ENCODE measurements at places on chromosomes 3 and 15.

GRCh38 chr15:80694611-80695098 is 455 bp upstream of the ABHD17C start:
- no peak for DNase-seq

DNA sequence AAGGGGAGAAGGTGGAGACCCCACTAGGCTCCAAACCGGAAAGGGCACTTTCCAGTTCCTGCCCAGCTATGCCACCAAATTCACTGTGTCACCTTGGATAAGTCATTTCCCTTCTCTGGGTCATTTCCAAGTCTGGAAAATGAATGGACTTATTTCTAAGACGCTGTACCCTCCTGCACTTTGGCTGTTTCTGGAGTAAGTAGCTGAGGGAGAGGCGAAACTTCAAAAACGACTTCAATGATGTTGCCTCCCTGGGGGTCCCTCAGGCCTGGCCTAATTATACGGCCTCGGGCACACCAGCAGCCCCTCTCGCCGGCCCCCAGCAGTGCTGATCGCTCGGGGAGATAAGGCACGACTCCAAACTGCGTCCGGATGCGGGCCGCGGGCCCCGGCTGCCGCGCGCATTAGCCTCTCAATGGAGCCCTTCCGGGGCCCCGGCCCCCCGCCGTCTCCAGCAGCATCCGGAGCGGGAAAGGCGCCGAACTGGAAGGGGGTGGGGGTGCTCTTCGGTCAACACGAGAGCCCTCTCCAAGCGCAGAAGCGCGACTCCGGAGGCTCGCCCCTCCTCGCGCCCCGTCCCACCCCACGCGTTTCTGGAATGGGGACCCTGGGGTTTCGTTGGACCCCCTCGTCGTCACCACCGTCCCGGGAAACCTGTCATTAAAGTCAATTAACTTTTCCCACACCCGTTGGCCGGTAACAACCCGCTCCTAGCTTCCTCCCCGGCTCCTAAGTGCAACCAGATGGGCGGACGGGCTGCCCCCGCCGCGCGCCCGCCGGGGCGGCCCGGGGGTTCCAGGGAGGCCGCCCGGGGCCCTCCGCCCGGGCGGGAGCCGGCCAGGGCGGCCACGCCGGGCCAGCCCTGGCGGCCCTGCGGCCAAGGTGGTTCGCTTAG is 4.8 kb downstream of the HES1 start:
- no peak for DNase-seq

- no peak for DNase-seq
Measured at GRCh38 chr3:48656061-48656840, 6.4 kb downstream of the CELSR3 start.

GRCh38 chr3:165983284-165983683 is 146.1 kb upstream of the BCHE start:
- DNase-seq: no peak

DNA sequence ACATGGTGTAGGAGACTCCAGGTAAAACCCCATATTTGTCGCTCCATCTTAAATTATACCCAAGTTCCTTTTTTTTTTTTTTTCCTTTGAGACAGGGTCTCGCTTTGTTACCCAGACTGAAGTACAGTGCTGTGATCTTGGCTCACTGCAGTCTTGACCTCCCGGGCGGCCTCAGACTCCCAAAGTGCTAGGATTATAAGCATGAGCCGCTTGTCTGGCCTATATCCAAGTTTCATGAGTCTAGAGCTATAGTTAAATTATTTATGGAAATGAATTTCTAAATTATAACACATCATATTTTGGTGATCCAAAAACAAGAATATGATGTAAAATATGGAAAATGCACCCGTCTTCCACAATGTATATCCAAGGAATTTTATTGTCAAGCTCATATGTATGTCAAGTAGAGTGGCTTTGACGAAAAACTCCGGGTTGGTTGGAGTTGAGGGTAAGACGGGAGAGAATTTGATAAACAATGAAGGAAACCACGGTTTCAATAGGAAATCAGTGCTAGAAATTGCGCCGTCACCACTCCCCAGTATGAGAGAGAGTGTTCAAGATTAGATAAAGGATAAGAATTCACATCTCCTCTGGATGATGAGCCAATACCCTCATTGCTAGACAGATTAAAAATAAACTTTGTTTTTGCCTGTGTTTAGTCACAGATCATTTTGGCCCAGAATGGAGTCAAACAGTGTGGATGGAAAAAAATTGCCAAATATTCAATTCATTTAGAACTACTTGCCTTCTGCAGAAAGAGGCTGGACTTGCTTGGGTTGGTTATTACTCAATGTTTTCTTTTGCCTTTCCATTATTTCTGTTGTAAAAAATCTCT is 209.2 kb upstream of the NR2F2 start:
- DNase-seq: no peak

DNA sequence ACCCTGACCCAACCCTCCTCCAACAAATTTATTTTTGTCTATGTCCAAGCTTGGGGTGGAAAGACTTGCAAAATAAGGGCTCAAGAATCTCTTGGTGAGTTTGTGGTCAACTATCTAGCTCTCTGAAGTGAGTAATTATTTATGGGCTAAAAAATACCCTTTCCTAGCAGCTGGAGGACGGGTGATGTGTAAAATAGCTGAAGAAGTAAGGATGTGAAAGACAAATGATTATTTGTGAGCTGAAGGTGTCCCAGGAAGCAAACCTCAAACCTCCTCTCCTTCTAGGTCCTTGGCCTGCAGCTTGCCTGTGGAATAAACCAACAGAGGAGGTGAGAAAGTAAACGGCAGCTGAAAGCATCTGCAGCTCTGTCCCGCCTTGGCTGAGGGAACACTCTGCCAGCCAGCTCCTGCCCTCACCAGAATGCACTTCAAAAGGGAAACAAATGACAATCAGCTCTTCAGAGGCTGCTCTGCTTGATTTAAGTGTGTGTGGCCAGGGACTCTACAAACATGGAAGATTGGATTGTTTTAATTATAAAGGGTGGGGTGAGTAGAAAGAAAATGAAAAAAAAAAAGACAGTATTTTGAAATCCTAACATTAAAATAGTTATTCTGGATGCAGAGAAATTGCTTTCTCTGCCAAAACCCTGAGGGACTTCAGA is 60.3 kb downstream of the TM4SF4 start:
- DNase-seq: no peak

GRCh38 chr15:70337277-70338186 is 239.8 kb upstream of the TLE3 start:
- DNase-seq: no peak

- no peak for DNase-seq
Measured at GRCh38 chr3:172129498-172129849, 90.1 kb downstream of the FNDC3B start.

DNA sequence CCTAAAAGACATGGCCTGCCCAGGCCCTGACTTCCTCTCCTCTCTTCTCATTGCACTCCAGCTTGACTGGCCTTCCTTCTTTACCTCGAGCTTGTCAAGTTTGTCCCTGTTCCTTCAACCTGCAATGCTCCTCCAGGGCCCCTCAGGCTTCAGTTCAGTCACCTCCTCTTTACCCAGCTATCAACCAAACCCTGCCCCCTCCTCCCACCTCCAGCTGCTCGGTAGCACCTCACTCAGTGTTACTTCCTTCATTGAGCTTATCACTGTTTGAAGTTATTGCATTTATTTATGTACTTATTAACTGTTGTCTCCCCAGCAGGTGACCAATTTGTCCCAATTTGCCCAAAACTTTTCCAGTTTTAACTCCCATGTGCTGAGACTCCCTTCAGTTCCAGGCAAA is 95.8 kb upstream of the UBE2E1 start:
- no peak for DNase-seq

GRCh38 chr15:64137226-64137833 is 14.2 kb upstream of the SNX22 start:
- DNase-seq: no peak

- DNase-seq: no peak
Measured at GRCh38 chr3:123907720-123908119, 23.6 kb upstream of the MYLK start.

GRCh38 chr3:182524711-182525401 is 268.4 kb upstream of the ATP11B start:
- DNase-seq: no peak

DNA sequence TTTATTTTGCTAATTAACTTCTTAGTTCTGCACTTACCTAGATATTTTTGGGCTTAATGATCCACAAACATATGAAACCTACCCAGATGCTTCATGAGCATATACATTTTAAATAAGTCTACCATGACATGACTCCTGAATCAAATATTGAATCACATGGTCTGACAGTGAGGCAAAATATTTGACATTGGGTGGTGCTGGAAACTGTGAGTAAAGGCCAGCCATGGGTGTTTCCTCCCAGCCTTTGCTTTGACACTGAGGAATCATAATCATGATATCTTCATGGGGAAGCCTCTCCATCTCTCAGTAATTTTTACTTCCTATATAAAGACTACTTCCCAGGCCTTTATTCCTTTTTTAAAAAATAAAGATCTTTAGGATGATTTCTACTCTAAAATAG is 22.8 kb upstream of the SSR3 start:
- no peak for DNase-seq

- DNase-seq: no peak
Measured at GRCh38 chr3:130738241-130738640, 8.4 kb downstream of the PIK3R4 start.

- DNase-seq: no peak
Measured at GRCh38 chr3:79012946-79013362, 754.8 kb downstream of the ROBO1 start.

DNA sequence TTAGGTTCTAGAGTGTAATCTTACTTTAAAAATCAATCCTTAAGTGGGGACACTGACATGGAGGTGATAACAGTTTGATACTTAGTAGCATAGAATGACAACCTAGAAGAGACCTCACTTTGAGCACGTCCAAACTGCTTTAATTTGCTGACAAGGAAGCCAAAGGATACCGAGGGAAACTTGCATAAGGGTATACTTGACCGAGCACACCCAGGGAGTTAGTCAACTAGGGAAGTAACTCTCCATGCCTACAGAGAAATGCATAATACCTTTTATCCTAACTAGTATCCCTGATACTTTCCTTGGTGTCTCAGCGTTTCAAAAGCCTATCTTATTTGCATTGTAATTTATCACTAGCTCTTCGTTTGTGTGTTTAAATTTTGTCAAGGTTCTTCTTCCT is 5.5 kb upstream of the TPRG1 start:
- no peak for DNase-seq

GRCh38 chr15:78739206-78739605 is 72.1 kb downstream of the ADAMTS7 start:
- DNase-seq: no peak

- no peak for DNase-seq
Measured at GRCh38 chr3:172121981-172122380, 82.6 kb downstream of the FNDC3B start.

DNA sequence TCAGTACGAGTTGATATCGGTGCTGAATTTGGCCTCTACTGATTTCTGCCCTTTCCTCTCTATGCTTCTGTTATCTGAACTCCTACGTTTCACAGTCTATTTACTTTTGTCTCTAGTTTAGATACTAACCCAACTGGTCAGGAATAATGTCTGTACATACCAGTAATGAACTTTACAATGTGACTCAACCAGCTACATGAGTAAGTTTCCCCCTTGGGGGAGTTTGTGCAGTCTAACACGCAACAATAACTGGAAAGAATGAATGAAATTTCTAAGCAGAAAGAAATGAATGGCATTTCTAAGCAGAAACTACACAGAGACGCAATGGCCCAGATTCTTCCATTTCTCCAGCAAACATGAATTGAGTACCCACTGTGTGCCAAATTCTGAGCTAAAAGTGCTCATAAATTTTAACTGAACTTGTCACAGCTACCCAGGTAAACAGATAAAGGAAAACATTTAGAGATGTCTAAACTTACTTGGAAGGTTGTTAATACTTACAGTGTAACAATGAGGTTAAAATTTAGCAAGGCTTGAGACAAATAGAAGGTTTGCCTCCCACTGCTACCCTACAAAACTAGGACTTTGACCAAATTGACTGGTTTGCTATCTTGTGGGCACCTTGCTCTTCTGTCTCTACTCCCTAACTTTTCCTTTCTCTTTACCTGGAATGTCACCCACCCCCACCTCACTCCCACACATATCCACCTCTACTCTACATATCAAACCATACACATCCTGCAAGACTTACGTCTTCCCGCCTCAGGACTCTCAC is 11.6 kb downstream of the UPK1B start:
- DNase-seq: no peak

DNA sequence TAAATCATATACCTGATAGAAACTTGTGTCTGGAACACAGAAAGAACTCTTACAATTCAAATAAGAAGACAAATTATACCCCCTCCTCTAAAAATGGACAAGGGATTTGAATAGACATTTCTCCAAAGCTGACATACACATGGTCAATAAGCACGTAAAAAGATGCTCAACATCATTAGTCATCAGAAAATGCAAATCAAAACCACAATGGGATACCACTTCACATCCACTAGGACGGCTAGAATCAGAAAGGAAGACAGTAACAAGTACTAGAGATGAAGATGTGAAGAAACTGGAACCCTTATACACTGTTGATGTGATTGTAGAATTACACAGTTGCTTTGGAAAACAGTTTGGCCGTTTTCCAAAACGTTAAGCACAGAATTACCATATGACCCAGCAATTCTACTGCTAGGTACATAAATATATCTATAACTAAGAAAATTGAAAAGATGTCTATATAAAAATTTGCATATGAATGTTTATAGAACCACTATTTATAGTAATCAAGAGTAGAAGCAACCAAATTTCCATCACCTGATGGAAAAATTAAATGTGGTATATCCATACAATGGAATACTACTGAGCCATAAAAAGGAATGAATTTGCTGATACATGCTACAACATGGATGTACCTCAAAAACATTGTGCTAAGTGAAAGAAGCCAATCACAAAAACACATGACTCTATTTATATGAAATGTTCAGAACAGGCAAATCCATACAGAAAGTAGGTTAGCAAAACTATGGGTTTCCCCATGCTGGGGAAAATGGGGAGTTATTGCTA is 60.8 kb downstream of the GREM1 start:
- no peak for DNase-seq

DNA sequence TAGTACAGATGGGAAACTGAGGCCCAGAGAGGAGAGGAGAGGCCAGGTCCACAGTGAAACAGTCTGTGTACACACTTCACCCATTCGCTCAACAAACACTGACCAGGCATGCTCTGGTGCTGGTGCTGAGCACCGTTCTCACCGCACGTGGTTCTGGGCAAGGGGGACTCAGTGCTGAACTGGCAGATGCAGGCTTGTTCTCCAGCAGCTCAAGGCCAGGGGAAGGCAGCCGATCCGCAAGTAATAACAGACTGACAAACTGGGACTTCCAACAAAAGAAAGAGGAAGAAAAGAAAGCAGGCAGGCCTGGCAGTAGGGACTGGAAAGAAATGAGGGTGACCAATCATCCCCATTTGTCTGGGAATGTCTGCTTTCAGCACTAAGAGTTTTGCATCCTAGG is 25.6 kb upstream of the LINGO1 start:
- DNase-seq: no peak

DNA sequence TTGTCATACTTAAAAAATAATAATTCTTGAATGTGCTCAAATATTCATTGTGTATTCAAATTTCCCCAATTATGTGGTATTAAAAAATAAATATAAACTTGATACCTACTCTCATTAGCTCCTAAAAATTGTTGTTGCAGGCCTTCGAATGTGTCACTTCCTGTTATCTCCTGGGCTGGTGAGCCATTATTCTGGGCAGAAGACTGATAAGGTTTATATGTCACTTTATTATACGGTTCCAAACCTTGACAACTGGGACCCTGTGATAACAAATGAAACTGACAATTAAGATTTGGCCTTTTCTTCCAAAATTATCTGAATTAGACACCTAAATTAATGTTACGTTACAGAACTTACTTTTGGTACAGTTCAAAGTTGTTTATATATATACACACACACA is 15.0 kb downstream of the CEP152 start:
- DNase-seq: no peak

- no peak for DNase-seq
Measured at GRCh38 chr15:59543721-59544547, 67.6 kb upstream of the GCNT3 start.

- no peak for DNase-seq
Measured at GRCh38 chr3:187064210-187065115, 74.8 kb downstream of the RPL39L start.

Measured in D721Med (cell line).